ENCODE measurements at places on chromosomes 16 and 17. TPM values are rescaled to one million over a fixed set of nuclear protein-coding genes. Genes with fewer than 3 reads are reported as not detected.

The DLX3 gene
- total RNA-seq: 0.97 TPM

The CDR2 gene
- total RNA-seq: 20.9 TPM

The KIF2B gene
- not detected for total RNA-seq

The TOX3 gene
- 8.6 TPM for total RNA-seq

GRCh38 chr16:80681436-80681835, 123.0 kb downstream of the CDYL2 start:
- H3K36me3 ChIP-seq: no peaks in the 10 kb centered on the region
- H3K27ac ChIP-seq: no peak overlapping the region
- H3K4me3 ChIP-seq: no peak overlapping the region
- peaks cover 28% of the 10 kb centered on the region for H3K27me3 ChIP-seq

GRCh38 chr16:85912211-85912974, 13.4 kb downstream of the IRF8 start:
- no peaks in the 10 kb centered on the region for H3K4me1 ChIP-seq
- no peaks in the 10 kb centered on the region for H3K36me3 ChIP-seq
- H3K27ac ChIP-seq: no peak overlapping the region
- DNase-seq: no peak
- H3K27me3 ChIP-seq: no peaks in the 10 kb centered on the region

- H3K4me1 ChIP-seq: peaks cover 3% of the 10 kb centered on the region
- no peak for DNase-seq
- H3K27ac ChIP-seq: no peak overlapping the region
Measured at GRCh38 chr16:85120006-85120340, 7.7 kb upstream of the CIBAR2 start.

DNA sequence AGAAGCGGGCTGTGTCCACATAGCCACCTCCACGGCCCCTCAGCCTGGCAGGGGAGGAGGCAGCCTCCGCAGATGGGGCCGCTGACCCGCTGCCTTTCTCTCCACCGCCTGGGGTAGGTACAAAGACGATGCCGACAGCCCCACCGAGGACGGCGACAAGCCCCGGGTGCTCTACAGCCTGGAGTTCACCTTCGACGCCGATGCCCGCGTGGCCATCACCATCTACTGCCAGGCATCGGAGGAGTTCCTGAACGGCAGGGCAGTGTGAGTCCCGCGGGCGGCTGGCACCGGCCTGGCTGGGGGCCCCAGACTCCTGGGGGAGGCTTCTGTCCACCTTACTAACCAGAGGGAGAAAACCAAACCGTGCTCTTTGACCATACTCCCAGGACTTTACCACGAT, 27.9 kb downstream of the MGRN1 start:
- DNase-seq: no peak
- H3K4me1 ChIP-seq: peaks cover 3% of the 10 kb centered on the region
- H3K27me3 ChIP-seq: no peaks in the 10 kb centered on the region

DNA sequence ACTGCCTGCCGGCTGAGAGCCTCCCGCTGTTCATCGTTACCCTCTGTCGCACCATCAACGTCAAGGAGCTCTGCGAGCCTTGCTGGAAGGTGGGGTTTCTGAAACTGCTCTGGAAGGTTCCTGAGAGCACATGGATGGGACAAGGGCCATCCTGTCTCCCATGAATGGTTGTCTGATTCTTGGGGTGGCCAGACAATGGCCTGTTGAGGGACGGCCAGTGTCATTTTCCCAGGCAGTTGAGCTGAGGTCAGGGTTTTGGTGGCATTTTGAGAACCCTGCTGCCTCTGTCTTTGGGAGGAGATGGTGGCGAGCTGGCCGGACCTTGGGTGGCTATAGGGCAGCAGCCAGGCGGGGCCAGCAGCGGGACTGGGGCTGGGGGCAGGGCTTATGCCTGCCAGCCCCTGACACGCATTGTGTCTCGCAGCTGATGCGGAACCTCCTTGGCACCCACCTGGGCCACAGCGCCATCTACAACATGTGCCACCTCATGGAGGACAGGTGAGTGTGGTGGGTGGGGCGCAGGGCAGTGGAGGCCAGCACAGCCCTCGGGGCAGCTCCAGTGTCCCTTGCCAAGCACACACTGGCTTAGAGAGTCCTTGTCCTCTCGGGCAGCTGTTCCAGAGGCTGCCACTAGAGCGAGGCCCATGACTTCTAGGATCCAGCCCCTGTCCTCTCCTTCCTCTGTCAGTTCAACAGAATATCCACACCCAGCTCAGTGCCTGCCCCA, 9.1 kb downstream of the TSC2 start:
- no peaks in the 10 kb centered on the region for H3K27me3 ChIP-seq
- no peak overlapping the region for H3K4me3 ChIP-seq

- no peak overlapping the region for H3K4me3 ChIP-seq
- H3K27ac ChIP-seq: peak overlapping the region; percentile 87
- H3K4me1 ChIP-seq: peaks cover 11% of the 10 kb centered on the region
- no peaks in the 10 kb centered on the region for H3K36me3 ChIP-seq
- H3K27me3 ChIP-seq: no peaks in the 10 kb centered on the region
- DNase-seq: peak; percentile 81
Measured at GRCh38 chr17:59786536-59787319, 79.3 kb downstream of the VMP1 start.

DNA sequence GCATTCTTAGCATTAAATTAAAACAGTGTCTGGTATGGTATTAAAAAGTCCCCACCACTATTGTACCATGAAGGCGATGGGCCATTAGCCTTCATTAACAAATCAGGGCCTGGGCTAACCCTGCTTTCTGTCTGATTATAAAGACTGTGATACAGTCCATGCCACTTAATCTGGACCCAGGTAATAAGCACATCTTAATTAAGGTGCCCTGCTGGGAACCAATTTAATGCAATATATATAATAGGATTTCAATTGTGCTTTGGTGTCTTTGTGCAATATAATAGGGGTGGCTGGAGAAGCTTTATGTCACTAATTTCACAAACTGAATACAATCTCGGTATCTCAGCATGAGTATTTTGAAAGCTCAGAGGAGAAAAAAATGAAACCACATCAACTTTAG, 64.4 kb upstream of the CDH8 start:
- H3K27me3 ChIP-seq: no peaks in the 10 kb centered on the region
- H3K36me3 ChIP-seq: no peaks in the 10 kb centered on the region
- no peaks in the 10 kb centered on the region for H3K4me1 ChIP-seq
- no peak overlapping the region for H3K4me3 ChIP-seq
- H3K27ac ChIP-seq: no peak overlapping the region

DNA sequence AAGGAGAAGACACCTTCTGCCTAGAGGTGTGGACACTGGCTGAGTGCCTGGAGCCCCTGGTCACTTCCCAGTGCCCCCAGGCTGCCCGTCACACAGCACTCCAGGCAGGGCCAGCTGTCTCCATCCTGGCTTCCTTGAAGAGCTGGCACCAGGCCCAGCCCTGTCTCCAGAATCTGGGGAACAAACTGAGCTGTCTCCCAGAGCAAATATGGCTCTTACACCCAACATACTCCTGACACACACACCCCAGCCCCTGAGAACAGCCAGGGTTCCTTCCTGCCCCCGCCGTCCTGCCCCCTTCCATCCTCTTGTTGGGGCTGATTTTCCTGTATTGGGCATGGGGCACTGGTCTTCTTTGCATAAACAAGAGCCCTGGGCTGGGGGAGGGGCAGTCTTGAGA, 9.1 kb downstream of the NHERF1 start:
- peaks cover 40% of the 10 kb centered on the region for H3K36me3 ChIP-seq
- peaks cover 36% of the 10 kb centered on the region for H3K4me1 ChIP-seq
- H3K4me3 ChIP-seq: no peak overlapping the region
- DNase-seq: no peak
- no peak overlapping the region for H3K27ac ChIP-seq

All from endodermal cell (in vitro differentiated cells).